ENCODE measurements at places on chromosomes 11 and 22. TPM values are rescaled to one million over a fixed set of nuclear protein-coding genes. Genes with fewer than 3 reads are reported as not detected.

DNA sequence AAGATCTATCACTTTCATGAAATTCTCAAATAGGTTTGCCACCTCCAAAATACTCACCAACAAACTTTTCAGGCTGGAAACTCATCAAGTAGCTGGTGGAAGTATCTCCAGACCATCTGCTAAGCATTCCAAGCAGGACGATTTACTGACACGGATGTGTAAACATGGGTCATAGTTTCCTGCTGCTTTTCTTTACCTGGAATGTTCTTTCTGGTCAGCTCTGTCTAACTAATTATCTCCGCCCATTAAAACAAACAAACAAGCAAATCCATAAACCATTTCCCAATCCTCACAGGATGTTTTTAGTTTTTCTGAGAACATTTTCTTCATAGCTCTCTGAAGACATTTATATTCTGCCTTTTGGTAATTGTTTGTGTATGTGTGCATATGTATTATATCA, 397.0 kb downstream of the METTL15 start:
- no peak for DNase-seq

The CACNA1I gene
- total RNA-seq: 0.44 TPM

The FBLN1 gene
- total RNA-seq: 261 TPM

DNA sequence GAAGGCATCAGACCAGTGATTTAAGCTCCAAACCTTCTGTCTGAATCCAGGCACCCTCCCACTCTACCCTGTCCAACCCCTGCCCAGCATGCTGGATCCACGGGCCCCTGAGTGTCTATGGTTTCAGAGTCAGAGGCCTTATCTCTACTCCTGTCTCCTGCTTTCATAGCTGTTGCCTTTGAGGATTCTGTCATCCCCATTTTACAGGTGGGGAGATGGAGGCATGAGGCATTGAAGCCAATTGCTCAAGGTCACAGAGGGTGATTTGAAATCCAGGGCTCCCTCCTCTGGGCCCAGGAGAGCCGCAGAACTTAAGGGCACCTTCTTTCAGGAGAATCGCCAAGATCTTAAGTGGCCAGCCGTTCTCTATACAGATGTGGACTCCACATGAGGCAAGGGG, 3.1 kb downstream of the KCNJ4 start:
- DNase-seq: no peak

The HPX gene
- total RNA-seq: 2.4 TPM

The ADM2 gene
- not detected for total RNA-seq

- DNase-seq: no peak
Measured at GRCh38 chr22:35542157-35542938, 1.7 kb downstream of the RASD2 start.

Measured in tibial nerve (tissue), 4 donors.